ENCODE measurements at places on chromosomes 3 and 15.

- no peak for DNase-seq
These were observed 73.3 kb downstream of the CHCHD6 start for GRCh38 chr3:126777366-126777765.

DNA sequence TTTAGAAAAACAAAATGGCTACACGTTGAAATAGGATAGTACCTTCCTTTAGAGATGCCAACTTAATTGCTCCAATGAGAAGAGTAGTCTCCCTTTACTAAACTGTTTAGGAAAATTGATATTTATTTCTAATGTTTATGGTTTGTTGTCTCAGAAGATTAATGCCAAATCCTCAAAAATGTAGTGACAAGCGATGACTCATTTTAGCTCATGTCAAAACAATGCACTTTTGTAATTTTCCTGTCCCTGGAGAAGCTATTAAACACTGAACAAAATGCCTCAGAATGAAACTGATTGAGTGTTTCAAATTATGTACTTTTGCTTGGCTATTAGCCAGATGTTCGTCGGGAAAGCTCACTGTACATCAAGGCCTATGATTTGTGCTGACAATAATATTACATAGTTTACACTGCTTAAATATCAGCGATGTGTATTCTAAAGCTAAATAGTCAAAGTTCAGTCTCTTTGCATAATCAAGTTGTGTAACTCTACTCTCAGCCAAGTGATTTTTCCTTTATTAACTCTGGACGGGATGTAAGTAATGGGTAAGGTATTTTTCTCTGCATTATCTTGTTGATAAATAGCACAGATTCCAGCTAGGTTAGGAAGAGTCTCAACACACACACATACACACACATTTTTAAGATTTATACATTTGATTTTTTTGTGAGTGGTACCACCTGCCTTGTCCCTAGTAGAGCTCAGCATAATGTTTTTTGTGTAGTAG lies 83.7 kb downstream of the CMSS1 start:
- DNase-seq: no peak

- DNase-seq: no peak
These were observed 3.6 kb downstream of the PIAS1 start for GRCh38 chr15:68057758-68058157.

DNA sequence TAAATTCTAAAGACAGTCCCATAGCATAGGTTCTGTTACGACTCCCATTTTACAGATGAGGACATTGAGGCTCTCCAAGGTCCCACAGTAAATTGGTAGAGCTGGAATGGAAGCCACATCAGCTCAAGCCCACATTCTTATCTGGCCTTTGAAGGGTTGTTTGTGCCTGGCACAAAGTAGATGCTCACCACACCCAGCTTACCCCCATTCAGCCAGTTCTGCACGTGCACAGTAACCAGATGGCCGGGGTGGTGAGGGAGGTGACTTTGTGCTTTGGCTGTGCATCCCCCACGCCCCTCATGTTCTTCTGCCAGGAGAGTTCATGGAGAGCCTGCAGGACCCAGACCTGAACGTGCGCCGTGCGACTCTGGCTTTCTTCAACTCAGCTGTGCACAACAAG lies 16.2 kb downstream of the RPL32 start:
- no peak for DNase-seq

DNA sequence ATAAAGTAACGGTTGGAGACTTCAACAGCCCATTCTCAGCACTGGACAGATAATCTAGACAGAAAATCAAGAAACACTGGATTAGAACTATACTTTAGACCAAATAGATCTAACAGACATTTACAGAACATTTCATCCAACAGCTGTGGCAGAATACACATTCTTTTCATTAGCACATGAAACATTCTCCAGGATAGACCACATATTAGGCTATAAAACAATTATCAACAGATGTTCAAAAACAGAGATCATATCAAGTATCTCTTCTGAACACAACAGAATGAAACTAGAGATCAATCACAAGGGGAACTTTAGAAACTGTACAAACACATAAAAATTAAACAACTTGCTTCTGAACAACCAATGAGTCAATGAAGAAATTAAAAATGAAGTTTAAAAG lies 133.3 kb downstream of the ADAM10 start:
- DNase-seq: no peak

DNA sequence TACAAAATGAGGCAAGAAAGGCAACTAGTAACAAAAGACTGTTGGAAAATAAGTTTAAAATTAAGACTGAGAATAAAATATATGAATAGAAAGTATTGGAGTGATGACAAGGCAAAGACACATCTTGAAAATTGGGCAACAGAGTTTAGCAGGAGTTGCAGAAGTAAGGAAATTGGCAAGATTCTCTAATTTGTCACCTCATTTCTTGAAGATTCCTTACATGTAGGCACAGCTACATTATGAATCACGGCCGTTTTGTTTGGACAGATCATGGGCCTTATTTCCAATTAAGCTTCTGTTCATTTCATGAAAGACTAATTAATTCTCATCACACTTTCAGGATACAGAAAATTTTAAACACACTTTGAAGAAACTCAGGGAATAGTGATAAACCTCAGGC lies 170.1 kb downstream of the ROBO1 start:
- DNase-seq: no peak
